ENCODE measurements at places on chromosomes 5 and 9.

- no peak for DNase-seq
Observed at GRCh38 chr9:94991961-94992907, 265.7 kb downstream of the AOPEP start.

DNA sequence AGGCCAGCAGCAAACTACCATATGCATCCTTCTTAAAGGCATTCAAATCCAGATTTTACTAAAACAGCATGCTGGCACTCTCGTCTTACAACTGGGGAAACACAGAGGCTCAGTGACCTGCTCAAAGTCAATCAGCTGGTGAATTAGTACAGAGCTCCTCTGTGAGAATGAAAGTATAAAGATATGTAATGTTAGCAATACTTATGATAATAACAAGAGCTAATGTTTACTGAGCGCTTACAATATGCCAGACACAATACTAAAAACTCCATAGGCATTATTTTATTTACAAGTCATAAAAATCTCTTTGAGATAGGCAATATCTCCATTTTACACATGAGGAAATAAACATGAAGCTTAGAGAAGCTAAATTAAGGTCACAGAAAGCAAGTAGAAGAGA is 28.6 kb downstream of the FKBP15 start:
- DNase-seq: no peak

- DNase-seq: no peak
Observed at GRCh38 chr5:42564689-42565356, 141.6 kb downstream of the GHR start.

- no peak for DNase-seq
Observed at GRCh38 chr9:76401580-76402354, 7.5 kb upstream of the RFK start.

DNA sequence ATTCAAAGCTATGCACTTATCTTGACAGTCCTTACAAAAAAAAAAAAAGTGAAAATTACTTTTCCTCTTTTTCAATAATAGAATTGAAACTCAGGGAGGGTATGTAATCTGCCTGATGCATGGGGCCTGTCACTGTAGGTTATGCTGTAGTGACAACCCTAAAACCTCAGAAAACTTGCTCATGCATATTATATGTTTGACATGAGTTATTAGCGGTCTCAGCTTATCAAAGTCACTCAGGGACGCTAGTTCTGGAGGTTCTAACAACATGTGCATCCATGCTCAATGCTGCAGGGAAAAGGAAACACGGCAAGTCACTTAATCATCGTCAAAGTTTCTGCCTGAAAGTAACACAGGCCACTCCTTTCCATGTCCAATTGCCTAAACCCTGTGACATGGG is 78.4 kb upstream of the TMEM252 start:
- no peak for DNase-seq

DNA sequence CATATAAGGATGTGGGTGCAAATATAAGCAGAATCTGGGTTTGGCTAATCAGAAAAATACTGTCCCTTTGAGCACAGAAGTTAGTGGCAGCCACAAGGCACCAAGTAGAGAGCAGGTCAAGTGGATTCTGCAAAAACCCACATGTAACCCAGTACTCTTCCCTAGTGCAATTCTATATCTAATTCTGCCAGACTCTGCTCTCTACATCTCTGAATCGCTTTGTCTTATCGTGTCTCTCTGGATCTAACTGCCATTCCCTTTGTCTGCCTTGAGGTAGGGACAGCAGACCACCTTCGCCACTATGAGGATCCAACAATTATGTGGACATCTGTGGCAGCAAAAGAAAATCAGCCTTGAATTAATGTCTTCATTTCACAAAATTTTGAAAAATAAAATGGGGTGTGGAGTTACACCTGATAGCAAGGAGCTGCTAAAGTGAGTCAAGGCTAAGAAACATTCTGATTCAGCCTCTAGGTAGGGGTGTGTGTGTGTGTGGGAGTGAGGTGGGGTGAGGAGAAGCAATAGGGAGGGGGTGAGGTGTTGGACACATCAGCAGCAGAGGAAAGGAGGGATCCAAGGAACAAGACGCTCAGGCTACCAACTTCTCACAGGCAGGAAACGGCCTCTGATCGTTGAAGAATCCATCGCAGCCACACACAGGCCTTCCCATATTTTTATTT is 33.7 kb upstream of the ZNF366 start:
- no peak for DNase-seq

DNA sequence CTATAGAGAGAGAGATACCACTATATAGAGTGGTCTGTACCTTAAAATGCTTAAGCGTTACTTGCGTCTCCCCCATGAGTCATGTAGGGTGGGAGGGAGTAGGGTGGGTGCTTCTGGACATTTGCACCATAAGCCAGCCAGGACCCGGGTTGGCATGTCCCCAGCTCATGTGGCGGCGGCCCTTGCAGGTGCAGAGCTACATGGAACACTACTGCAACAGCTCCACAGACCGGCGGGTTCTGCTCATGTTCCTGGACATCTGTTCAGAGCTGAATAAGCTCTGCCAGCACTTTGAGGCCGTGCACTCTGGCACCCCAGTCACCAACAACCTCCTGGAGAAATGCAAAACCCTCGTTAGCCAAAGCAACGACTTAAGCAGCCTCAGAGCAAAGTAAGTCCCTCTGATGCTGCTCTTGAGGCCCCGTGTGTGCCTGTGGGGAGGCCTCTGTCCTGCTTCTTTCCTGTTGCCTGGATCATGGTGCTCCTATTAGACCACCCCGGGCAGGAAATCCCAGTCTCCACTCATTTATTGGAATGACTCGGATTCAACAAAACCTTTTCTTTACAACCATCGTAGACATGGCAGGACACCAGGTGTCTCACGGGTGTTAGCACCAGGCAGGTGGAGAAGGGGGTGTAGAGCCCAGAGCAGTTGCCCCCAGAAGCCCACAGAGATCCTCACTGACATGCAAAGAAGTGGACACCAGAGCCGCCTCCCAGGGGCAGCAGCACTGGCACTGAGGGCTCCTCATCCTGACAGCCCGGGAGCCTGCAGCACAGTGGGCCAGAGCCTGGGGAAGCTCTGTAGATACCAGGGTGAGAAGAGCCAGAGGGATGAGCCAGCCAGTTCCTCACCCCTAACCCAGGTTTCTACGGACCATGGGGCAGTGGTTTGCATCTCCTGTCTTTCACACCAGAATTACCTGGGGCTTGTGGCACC is 8.8 kb downstream of the SPACA9 start:
- no peak for DNase-seq

- no peak for DNase-seq
Observed at GRCh38 chr9:16509997-16510396, 360.5 kb downstream of the BNC2 start.

DNA sequence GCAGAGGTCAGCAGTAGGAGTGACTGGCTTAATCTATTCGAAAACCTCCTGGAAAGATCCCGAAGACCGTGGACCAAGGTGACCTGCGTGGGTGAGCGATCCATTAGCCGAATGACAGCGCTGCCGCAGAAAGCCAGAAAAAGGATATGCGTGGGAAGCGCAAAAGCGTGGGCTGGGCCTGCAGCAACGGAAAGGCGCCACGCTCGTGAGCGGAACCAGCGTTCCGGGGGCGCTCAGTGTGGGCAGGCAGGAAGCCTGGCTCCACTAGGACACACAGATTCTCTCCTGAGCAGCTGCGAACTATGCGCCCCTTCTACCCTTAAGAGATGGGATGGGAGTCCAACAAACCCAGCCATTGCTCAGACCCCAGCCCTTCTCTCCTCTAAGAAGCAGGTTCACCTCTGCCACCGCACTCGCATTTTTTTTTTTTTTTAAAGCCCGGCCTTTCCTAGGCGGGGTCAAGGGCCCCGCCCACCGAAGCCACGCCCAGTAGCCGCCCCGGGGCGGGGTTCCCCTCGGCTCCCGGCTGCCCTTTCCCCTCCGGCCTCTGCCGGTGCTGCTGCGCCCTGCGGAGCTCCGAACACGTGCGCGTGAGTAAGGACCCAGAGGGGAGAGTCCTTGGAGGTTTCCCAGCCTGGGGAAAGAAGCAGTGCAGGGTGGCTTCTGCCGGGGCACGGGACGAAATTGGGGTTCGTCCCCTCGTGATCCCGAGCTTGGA is 19.8 kb upstream of the MATR3 start:
- peak; percentile 69 for DNase-seq

DNA sequence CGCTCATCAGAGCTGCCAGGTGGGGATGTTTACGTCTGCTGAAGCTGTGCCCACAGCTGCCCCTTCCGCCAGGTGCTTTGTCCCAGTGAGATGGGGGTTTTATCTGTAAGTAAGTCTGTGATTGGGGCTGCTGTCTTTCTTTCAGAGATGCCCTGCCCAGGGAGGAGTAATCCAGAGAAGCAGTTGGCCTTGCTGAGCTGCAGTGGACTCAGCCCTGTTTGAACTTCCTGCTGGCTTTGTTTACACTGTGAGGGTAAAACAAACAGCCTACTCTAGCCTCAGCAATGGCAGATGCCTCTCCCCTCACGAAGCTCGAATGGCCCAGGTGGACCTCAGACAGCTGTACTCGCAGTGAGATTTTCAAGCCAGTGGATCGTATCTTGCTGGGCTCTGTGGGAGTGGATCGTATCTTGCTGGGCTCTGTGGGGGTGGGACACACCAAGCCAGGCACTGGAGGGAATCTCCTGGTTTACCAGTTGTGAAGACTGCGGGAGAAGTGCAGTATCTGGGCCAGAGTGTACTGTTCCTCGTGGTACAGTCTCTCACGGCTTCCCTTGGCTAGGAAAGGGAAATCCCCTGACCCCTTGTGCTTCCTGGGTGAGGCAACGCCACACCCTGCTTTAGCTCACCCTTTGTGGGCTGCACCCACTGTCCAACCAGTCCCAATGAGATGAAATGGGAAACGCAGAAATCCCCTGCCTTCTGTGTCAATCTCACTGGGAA is 530.1 kb upstream of the DMAC1 start:
- DNase-seq: no peak

- no peak for DNase-seq
Observed at GRCh38 chr9:19162956-19163355, 35.7 kb upstream of the PLIN2 start.

- no peak for DNase-seq
Observed at GRCh38 chr5:59766427-59767210, 126.9 kb downstream of the PDE4D start.

DNA sequence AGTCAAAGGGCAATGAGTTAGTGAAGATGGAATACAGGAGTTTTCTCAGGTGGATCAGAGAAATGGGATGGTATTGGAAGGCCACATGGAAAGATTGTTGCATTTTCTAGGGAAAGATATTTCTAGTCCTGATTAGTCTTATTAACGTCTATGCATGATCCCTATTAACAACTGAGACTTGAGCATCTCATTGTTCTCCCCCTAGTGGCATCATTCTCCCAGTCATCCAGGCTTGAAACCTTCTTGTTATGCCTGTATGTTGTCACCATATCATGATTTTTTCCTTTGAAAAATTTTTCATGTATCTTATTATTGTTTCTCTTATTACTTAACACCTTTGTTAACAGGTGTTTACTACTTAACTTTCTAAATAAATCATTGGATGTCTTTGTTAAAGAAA is 34.4 kb downstream of the KIF2A start:
- peak; percentile 55 for DNase-seq

- peak; percentile 81 for DNase-seq
Observed at GRCh38 chr5:140107312-140108092, 6.4 kb upstream of the PURA start.

DNA sequence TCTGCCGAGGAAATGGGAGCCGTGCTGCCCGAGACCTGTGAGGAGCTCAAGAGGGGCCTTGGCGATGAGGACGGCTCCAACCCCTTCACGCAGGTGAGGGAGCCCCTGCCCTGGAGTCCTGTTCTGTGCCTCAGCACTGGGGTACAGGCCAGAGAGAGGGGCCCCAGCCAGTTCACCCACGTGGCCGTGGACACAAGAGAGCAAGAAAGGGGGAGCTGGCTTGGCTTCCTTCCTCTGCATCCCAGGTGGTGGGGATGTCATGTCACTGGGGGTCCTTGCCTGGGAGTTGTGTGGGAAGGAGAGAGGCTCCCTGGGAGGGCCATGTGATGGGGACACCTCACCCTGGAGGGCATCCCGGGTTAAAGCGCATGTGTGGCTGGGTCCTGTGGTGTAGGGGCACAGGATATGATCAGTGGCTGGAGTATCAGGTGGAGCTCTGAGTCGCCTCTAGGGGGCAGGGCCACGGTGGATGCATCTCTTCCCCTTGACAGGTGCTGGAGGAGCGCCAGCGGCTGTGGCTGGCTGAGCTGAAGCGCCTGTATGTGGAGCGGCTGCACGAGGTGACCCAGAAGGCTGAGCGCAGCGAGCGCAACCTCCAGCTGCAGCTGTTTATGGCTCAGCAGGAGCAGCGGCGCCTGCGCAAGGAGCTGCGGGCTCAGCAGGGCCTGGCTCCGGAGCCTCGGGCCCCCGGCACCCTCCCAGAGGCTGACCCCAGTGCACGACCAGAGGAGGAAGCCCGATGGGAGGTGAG is 7.5 kb downstream of the N4BP3 start:
- peak; percentile 53 for DNase-seq

DNA sequence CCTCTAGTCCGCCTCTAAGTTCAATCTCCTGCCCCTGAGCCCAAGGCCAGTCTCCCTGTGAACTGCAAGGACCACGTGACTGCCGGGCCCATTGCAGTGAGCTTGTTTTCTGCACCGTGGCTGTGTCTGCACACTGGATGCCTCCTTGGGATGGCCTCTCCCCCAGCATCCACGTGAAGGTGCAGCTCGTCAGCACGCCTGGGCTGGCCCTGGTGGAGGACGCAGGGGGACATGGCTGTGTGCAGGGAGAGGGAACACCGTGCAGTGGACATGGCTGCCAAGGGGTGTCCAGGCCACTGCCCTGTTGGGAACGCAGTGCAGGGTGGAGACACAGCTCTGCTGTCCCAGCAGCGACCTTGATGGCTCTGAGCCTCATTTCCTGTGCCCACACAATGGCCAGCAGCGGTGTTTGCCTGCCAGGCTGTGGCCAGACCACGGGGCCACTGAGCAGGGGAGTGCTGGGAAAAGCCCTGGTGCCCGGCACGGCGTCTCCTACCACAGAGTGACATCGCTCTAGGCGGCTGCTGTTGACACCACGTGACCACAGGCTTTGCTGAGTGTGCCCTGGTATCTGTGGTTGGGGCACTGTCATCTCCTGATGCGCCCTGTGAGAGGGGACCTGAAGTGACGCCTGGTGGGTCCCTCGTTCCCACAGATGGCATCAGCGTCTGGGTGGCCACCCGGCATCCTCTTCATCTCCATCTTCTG is 26.9 kb upstream of the EXOC3 start:
- no peak for DNase-seq

DNA sequence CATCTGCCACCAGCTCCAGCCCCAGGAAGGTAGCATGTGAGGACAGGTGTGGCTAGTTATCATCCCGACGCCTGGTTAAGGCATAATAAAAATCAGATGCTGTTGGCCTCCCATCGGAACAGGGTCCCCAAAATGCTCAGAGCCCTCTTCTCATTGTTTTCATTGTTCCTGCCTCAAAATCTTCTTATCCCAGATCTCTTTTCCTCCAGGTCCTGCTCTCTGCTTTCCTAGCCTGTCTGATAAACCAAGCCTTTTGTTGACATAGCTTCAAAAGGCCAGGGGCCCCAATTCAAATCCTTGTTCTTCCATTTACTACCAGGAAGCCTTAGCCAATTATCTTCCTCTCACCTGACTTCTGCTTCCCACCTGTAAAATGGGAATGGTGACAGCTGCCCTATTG is 130.1 kb upstream of the ADRA1B start:
- no peak for DNase-seq

DNA sequence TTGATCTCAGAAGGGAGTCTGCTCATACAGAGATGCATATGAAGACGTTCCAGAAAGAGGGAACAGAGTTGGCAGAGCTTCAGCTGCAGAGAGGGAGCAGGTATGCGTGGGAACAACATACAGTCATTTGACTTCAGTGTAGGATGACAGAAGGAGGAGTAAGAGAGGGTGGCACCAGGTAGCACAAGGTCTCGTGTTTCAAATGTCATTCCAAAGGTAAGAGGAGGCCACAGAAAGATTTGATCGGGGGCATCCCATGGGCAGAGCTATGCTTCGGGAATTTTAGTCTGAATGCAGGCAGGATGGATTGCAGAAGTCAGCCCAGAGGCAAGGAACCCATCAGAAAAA is 367.1 kb downstream of the CDK5RAP2 start:
- no peak for DNase-seq
